ENCODE measurements at places on chromosomes 12 and 14.

GRCh38 chr12:96190413-96191108 is 3.6 kb upstream of the ELK3 start:
- DNase-seq: no peak

- DNase-seq: no peak
Observed at GRCh38 chr14:39264057-39264456, 30.3 kb downstream of the MIA2 start.

- no peak for DNase-seq
Observed at GRCh38 chr14:95045106-95045701, 112.1 kb downstream of the DICER1 start.

DNA sequence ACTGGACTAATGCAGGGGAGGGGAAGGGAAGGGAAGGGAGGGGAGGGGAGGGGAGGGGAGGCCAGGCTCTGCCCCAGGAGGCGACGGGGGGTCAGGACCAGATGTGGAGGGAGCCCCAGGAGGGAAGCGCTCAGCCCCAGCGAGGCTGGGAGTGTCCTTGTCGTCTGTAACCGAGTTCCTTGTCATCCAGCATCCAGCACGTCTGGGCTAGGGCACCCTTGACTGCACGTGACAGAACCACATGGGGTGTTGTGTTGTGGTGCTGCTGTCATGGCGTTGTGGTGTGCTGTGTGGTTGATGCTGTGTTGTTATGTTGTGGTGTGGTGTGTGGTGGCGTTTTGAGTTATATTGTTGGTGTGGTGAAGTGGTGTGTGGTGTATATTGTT is 28.4 kb upstream of the SFSWAP start:
- peak; percentile 53 for DNase-seq

DNA sequence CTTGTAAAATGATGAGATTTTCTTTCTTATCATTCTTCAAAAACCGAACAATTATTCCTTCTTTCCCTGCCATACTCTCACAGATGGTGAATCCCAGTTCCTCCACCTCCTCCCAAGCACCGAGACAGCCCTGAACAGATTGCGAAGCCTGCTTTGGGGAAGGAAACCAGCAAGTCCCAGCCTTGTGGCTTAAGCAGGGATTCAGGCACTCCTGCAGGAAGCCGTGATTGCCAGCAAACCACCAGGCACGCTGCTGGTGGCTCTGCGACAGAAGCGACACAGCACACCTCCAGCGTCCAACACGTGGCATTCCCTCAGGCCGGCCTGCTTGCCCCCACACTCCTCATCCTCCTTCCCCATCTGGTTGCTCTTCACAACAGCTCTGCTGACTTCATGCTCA is 237.7 kb downstream of the GXYLT1 start:
- DNase-seq: no peak

Data from CD4-positive, alpha-beta T cell treated with Interferon alpha-2 for 1 hour (primary cell).